Substantia nigra (tissue), 51 donors: ENCODE measurements at places on chromosomes 3 and 15.

DNA sequence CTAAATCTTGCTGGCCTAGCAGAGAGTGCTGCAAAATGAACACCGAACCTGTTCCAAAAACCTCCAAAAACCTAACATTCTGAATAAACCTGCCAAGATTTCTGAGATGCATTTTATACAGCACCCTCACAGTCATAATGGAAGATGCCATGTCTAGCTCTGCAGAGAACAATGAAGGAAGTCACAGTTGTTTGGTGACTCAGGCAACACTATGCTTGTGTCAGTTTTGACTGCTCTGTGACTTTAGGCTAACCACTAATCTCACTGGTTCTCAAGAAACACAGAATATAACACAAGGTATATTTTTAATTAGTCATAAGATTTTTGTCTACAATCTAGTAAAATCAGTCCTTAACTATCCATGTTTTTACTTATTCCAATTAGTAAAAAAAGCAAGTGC is 606.6 kb downstream of the TBL1XR1 start:
- no peak for DNase-seq

DNA sequence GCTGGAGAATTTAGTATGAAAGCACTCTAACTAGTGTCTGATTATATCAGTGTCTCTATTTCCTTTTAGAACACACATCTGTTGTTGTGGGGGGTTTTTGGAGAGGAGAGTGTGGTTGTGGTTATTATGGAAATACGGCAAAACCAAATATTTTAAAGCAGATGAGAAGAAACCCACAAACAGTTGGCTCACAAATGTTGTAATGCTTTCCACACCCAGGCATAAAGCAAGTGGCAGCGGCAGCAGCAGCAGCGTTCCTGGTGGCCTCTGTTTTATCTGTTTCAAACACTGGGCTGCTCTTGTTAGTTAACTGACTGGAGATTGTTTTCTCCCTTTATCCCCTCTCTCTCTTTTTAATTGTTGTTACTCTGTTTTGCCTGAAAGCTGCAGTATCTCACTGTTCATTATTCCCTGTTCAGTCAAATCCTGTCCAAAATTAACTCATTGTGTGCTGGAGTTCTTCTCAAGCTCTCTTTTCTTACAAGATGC is 1045.5 kb upstream of the NR2F2 start:
- DNase-seq, result no peak

GRCh38 chr15:63010920-63011693 is 31.4 kb upstream of the TPM1 start:
- no peak for DNase-seq

DNA sequence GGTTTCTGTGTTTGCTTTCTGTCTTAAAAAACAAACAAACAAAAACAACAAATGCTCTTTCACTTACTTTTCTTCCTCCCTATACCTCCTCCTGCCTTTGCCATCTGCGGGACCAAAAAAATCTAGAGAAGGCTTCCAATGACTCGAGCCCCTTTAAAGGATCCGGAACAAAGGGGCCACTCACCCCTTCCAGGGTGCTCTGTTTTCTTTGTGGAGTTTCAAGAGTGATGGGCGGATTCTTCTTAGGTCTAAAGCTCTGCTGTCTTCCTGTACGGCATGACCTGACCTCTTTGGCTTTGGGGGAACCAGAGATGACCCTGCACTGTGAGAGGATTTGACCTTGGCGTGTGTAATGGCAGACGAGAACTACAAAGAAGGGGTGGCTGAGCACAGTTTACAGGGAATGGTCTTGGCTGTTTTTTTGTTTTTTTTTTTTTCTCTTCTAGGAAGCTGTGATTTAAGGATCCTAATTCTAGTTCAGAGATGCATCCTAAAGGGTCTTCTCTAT is 2.2 kb upstream of the MUC20 start:
- no peak for DNase-seq

- no peak for DNase-seq
Measured at GRCh38 chr3:69385123-69385722, 665 bp downstream of the FRMD4B start.

GRCh38 chr15:36178303-36178633 is 401.2 kb upstream of the CDIN1 start:
- DNase-seq, result no peak

DNA sequence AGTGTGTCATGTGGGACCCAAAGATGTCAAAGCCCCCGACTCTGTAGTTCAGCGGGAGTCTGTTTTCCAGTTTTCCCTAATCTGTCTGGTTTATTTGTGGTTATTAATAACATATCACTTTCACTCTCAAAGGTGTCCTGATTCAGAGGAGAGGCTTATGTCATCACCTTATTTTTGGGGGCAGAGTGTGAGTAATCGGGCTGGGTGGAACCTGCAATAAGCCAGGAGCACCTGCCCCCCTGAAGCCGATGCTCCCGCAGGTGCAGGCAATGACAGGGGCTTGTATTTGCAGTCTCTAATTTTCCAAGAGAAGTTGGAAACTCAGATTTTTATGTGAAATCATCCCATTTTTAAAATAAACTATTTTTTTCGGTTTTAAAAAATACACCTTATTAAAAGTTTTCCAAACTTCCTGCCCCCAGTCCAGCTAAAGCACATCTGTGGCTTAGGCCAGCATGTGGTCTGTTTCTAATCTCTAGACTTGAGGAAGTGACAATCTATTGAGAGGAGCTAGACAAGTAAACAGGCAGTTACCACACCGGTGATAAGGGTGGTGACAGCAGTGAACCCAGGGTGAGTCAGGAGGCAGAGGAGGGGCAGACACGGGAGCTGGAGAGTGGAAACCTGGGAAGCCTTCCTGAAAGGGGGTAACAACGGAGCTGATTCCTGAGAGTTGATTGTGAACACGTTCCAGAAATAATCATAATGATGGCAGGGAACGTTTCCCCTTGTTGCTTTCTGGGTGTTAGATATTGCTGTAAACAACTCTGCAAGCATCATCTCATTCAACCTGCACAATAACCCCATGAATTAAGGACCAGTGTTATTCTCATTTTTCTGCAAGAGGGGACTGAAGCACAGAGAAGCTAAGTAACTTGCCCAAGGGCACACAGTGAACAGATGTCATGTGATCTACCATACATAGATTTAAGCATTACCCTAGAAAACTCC is 37.2 kb downstream of the BHLHE40 start:
- DNase-seq, result no peak

GRCh38 chr15:63971904-63972303 is 74.4 kb downstream of the DAPK2 start:
- DNase-seq, result no peak

DNA sequence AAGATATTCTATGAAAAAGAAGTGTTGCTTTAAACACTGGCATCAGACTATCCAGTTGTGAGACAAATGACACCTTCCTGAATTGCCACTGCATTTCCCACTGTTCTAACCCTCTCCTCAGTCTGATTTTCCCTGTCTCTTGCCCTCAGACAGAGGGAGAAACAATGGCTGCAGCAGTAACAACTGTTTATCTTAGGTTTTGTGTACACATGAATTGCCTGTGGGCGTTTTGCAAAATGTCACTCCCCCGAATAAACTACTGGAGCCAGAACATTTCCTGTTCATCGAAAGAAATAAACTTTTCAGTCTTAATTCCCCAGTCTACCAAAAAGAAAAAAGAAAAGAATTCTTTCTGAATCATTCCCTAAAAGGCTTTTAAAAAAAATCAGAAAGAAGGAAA is 155.1 kb downstream of the MAGI1 start:
- DNase-seq, result no peak

DNA sequence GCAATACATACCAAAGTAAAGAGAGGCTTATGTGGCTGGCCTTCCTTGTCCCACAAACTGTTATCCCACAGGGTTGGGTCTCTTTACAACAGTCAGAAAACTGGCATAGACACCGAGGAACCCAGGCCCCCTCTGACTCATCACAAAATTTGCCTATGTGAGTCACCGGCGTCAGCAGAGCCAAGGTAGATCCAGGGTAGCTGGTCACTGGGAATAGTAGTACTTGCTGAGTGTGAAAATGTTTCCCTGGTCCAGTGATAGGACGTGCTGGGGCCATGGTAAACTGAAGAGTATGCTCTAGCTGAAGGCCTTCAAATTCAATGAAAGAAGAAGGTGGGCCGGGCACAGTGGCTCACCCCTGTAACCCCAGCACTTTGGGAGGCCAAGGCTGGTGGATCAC is 27.1 kb upstream of the SKIL start:
- no peak for DNase-seq

- DNase-seq, result no peak
Measured at GRCh38 chr3:67289626-67290025, 291.5 kb downstream of the KBTBD8 start.

DNA sequence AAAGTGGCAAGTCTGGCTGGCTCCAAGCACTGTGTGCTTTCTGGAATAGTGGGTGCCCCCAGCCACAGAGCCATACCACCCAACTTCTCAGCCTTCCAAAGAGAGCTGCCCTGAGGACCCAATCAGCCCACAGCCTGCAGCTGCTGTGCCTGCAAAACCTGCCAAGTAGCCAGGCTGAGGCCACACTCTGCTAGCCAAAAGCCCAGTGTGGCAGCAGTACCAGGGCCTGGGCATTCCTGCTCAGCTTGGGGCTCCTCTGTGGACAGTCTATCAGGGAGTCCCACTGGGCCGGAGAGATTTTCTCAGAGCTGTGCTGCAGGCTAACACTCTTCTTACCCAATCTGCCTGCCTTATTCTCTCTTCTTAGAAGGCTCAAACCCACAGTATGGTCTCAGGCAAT is 136.5 kb downstream of the TPRA1 start:
- DNase-seq, result no peak

- no peak for DNase-seq
Measured at GRCh38 chr3:129005526-129006303, 4.6 kb downstream of the EFCC1 start.

- no peak for DNase-seq
Measured at GRCh38 chr15:35973029-35973428, 427.1 kb upstream of the DPH6 start.

DNA sequence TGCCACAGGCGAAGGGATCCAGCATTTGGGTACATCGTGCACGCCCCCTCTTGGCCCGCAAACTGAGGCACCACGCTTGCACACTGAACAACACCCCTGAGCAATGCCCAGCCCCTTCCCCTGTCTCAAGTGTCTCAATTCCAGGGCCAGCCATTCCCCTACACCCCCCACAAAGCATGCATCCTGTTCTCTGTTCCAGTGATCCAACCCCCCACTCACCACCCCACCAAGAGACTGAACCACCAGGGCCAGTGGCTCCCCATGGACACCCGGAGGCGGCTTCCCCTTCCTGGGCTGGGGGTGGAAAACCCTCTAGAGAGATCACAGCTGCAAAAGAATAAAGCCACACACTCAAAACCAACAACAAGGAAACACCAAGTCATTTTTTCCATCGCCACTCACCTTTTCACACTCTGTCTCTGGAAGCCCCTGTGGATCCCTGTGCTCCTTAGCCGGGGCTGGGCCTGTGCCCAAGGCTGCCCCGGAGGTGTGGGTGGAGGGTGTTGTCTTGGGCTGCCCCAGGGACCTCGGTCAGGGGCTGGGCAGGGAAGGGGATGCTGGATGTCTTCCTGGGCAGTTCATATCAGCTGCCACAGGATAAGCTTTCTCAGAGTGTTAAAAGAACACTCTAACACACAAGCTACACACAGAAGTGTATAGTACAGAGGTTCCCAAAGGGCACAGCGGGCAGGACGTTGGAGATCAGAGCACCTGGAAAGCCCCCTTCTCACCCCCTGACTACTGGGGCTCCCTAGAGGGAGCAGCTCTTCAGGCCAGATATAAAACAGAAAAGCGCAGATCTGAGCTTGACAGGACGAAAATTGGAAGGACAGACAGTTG is 92.5 kb downstream of the CHSY1 start:
- DNase-seq, result no peak

- no peak for DNase-seq
Measured at GRCh38 chr15:78065973-78066946, 11.3 kb downstream of the TBC1D2B start.

DNA sequence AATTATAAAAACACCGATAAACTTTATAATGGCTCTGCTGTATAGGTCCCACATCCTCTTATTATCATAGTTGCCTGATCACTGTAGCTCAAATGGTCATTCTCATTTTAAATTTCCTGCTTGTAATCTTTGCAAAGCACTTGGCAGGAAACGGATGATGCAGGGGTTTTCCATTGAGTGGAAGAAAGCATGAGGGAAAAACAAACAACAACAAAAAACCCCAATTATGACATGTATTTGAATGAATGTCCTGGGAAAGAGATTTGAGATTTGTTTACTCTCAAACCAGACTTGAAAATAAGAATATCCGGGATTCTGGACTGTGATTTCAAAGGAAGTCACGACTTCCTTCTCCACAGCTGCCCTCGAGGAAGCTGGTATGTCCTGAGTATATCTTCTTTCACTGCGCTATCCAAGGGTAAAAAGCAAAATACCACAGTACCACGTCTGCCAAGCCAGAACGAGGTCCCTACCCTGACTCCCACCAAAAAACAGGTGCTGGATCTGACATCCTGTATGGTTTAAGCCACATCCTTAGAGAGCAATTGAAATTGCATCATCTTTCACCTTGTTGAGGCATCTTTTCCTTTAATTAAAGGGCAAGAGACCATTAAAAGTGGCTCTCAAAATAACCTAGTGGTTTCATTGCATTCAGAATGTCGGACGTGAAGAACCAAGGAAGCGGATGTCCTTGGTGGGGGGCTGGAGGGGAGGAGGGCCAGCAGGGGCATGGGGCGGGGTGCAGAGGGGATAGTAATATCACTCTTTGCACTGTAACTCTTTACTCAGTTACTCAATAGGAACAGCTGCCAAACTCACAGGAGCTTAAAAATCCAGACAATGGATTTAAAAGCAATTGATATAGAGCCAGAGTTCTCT is 13.5 kb upstream of the TIPIN start:
- DNase-seq, result no peak

DNA sequence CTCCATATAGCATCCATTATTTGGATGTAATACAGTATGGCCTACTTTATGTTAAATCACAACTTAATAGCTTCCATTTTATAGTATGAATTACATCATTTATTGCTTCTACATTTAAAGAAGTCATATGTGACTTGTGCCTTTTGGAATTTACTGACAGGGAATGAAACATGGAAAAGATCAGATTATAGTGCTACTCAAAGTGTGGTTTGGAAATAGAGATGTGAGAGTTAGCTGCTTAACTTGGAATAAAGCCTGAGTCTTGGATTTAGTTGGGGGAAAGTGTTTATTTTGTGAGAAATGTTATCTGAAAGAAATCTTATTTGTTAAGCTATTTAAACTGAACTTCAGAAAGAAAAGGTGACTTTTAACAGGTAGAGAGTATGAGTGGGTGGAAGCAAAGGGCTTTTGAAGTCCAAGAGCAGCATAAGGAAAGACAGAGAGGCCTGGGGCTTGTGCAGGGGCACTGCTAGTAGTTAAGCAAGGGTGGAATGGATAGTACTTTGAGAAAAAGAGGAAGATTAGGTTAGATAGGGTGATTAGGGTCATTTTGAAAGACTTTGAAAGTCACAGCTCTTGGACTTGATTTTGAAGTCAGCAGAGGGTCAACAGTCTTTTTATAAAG is 60.5 kb downstream of the SLMAP start:
- DNase-seq, result no peak

DNA sequence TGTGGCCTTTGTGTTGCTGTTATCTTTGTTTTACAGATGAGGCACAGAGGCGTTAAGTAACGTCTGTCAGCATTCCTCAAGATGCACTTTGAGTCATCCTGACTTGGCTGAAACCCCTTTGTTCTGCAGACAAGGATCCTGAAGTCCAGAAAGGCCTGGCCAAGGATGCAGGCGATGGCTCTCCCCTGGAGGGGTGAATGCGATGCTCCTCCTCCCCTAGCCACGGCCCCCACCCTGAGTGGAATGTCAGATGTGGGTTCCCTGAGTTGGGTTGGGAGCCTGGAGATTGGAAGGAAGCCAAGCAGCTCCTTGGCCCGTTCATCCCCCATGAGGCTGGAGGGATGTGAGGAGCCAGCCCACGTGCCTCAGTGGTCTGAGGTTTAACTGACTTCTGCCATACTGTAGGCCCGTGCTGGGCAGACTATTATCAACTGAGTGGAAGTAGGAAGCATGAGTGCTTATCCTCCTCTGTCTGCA is 43.3 kb downstream of the POMGNT2 start:
- peak; percentile 37 for DNase-seq
